ENCODE measurements at places on chromosomes 16 and 17.

DNA sequence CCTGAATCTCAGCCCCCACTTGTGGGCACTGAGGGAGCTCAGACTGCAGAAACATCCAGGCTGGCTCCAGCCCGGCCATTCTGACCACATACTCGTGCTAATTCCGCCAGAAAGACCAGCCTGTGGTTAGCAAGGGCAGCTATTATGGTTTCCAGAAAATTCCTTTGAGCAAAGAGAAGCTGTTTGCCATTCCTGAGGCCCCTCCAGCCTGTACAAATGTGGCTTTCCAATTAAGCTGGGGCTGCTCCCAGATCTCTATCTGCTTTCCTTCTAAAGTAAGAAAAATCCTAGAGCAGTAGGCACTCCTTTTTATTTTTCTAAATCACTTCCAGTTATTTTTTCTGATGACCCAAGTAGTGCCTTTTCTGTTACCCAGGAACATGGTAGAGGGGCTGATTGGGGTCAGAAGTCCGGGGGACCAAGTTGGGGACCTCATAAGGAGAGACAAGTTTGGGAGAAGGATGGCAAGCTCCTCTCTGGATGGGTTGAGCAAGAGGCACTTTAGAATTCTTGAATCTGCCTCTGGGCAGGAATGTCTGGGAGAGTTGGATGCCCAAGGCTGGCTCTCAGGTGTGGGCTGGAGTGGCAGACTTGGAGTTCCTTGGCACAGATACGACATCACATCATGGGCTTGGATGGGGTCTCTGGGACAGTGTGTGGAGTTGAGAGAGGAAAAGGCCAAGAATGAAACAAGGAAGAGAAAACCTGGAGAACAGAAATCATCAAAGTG is 83.3 kb upstream of the TNRC6C start:
- no peak for DNase-seq

- DNase-seq: no peak
Observed at GRCh38 chr17:18339933-18340332, 23.4 kb downstream of the SHMT1 start.

GRCh38 chr17:58533616-58534188 is 19.3 kb upstream of the MTMR4 start:
- DNase-seq: no peak

GRCh38 chr17:49987681-49988441 is 7.2 kb downstream of the DLX3 start:
- DNase-seq: no peak

- no peak for DNase-seq
Observed at GRCh38 chr16:9134306-9134705, 42.9 kb downstream of the HAPSTR1 start.

- no peak for DNase-seq
Observed at GRCh38 chr17:80277751-80278671, 17.4 kb downstream of the RNF213 start.

- peak; percentile 12 for DNase-seq
Observed at GRCh38 chr17:39461926-39462569, 762 bp downstream of the CDK12 start.

GRCh38 chr17:15266325-15267125 is 1.4 kb upstream of the PMP22 start:
- DNase-seq: no peak

DNA sequence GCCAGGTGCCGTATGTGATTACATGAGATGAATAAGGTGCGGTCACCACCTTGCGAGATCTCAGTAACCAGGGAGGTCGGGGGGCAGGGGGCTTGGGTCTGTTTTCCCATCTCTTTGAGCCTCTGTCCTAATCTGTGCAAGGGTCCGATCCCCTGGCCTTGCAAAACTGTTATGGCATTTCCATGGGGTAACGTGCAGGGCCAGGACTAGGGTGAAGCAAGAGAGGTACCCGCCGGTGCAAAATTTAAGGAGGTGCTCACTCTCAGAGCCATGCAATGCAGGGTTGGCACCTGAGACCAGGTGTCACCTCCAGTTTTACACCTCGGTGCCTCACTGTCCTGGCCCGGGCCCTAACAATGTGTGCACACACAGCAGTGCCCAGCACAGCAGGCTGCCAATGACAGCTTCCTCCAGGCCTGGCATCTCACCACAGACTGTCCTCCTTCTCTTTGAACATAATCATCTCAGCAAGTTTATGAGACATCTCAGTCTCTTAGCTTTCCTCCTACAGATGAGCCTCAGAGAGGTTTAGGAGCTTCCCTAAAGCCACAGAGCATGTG is 43.6 kb downstream of the C16orf95 start:
- no peak for DNase-seq

GRCh38 chr16:85394456-85395206 is 218.5 kb upstream of the GSE1 start:
- DNase-seq: no peak

DNA sequence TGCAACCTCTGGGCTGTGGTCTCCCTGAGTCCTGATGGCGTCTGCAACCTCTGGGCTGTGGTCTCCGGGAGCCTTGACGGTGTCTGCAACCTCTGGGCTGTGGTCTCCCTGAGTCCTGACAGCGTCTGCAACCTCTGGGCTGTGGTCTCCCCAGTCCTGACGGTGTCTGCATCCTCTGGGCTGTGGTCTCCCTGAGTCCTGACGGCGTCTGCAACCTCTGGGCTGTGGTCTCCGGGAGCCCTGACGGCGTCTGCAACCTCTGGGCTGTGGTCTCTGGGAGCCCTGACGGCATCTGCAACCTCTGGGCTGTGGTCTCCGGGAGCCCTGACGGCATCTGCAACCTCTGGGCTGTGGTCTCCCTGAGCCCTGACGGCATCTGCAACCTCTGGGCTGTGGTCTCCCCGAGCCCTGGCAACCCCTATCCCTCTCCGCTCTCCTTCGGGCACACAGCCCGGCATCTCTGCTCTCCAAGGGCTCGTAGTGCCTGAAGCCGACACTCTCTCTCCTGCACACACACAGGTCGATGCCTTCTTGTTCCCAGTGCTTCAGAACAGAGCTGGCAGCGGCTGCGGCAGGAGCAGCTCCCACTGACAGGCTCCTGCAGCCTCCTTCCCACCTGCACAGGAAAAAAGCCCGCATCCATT is 45.6 kb downstream of the METRNL start:
- DNase-seq: no peak

DNA sequence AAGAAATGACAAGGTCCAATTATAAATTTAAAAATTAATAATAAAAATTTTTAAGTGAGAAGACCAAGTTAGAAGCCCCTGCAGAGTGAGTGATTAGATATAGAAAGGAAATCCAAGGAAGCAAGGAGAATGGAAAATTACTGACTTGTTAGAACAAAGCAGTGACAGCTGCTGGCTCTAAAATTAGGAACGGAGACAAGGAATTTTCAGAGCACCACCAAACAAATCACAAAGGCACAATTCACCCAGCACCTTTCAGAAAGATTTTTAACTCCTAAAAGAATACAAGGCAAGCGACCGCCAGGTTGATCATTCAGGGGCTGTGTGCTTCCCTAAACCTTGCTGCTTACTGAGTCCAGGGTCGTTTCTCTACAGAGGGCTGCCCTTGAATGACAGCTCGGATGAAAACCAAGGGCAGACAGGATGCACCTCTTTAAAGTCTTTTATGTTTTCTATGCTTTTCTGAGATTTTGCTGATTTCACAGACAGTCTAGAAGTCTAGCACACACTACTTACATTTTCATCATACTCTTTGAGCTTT is 45.4 kb upstream of the GINS3 start:
- DNase-seq: no peak

DNA sequence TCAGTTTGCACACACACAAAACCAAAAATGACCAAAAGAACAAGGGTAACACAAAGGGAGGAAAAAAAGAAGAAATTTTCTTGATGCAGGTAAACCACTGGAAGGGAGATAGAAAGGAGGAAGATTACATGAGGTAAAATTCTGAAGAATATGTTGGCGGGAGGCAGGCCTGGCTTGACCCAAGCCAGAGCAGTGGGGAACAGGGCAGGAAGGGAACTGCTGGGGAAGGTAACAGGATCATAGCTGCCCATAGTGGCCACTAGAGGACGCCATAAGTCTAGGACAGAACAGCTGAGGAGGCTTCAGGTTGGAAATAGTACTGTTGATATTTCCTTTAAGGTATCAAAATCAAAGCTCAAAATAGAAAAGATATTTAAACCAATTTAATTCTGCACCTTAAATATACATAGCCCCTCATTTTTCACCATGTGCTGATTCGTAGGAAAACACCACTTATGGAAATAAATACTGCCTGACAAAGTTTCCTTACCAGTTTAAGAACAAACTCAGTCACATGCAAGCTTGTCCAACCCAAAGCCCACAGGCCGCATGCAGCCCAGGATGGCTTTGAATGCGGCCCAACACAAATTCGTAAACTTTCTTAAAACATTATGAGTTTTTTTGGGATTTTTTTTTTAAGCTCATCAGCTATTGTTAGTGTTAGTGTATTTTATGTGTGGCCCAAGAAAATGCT is 15.5 kb downstream of the VPS35 start:
- DNase-seq: peak; percentile 49

DNA sequence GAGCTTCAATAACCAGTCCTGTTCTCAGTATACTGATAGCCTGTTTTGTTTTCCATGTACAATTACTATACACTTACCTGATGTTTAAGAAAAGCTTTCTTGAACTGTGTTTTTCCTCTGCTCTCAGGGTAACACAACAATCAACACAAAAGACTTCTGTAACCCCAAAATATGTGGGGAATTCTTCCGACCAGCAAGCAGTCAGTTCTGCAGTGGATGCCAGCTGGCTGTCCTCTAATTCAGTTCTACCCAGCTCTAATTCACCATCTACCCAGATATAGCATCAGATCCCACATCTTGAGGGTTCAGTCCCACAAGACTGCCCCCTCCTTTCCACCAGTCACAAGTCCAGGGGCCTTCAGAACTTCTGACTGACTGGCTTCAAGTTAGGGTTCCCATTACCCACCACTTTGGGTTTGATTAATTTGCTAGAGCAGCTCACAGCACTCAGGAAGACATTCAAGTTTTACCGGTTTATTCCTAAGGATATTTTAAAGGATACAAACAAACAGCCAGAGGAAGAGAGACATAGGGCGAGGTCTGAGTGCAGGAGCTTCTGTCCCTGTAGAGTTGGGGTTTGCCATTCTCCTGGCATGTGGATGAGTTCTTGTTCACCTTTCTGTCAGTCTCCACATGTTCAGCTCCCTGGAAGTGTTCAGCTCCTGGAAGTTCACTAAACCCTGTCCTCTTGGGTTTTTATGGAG is 178.2 kb downstream of the CHD9 start:
- no peak for DNase-seq

GRCh38 chr17:59851439-59852375 is 41.0 kb downstream of the TUBD1 start:
- DNase-seq: no peak

- DNase-seq: no peak
Observed at GRCh38 chr17:29495011-29495410, 71.8 kb downstream of the ABHD15 start.

GRCh38 chr17:59346341-59346740 is 14.9 kb downstream of the YPEL2 start:
- DNase-seq: no peak

DNA sequence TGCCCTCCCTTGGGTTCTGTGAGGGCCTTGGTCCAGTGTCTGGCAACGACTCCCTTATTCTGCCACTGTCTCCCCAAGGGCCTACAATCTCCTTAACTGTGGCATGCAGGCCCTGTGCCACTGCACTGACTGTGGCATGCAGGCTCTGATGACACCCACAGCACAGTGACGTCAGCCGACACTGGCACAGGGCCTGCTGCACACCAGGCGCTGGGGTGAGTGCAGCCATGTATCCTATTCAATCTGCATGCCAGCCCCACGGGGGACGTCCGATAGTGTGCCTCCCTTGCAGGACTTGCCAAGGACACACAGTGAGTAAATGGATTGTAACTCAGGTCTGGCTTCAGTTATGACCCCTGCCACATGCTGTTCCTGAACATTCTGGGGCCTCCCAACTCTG is 39.8 kb upstream of the RASD1 start:
- DNase-seq: no peak

- DNase-seq: no peak
Observed at GRCh38 chr17:10053782-10054540, 144.4 kb downstream of the GAS7 start.

GRCh38 chr17:64617125-64617780 is 44.9 kb downstream of the SMURF2 start:
- DNase-seq: no peak

DNA sequence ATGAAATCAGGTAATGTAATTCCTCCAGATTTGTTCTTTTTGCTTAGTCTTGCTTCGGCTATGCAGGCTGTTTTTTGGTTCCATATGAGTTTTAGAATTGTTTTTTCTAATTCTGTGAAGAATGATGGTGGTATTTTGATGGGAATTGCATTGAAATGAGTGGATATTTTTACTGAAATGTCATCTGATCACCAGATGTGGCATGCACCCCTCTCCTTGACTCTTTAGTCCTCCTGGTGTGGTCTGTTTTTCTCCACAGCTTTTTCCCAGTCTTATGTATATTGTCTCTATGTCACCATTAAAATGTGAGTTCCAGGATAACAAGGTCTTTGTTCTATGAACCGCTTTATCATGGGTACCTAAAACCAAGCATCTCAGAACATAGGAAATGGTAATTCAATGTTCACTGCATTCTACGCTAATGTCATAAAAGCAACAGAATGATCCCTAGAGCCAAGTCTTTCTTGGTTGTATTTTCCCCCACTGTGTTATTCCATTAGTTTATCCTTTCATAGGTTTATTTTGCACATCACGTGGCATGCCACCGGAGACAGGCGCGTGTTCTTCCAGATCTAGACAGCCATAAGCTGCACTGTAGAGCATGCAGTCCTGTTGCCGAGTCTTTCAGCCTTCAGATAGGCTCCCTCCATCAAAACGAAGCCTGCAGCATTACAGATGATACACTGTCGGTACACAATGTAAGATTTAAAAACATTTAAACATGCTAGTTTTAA is 172.5 kb downstream of the RPTOR start:
- no peak for DNase-seq

DNA sequence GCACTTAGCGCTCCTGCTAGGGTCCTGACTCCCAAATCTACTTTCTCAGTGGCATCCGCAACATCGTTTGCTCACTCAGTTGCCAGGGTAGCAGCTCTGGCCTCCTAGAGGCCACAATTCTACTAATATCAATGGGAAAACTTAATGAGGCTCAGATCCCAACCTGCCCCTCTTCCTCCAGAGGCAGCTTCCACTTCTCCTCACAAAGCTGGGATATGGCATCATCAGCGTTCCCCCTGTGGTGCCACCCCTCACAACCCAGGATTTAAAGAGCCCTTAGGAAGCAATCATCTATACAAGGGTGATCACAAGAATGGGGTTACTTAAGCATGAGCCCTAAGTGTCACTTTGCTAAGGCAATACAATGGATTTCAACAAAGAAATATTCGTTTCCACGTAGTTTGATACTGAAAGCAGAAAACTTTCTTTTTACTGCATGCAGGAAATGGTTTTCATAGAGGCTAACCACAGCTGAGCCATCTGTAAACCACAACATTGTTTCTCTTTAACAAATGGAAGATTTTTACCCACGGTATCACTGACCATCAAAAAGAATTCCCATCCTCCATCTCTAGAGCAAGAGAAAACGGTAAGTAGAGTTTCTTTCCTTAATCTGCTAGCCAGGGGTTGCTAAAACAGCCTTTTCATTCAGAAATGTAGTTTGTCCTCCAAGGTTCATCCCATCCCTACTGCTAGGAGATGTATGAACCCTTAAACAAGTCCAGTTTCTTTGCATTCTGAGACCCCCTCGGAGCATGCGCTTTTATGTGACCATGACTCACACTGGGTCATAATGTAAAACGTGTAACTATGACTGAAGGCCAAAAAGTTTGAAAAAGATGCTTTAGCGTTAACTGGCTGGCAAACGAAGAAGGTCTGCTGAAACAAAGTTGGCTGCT is 68.3 kb upstream of the BCAR1 start:
- peak; percentile 22 for DNase-seq

All from CD4-positive, alpha-beta T cell treated with Interleukin-15 for 4 hours (primary cell).